ENCODE measurements at places on chromosomes 2 and 18. TPM values are rescaled to one million over a fixed set of nuclear protein-coding genes. Genes with fewer than 3 reads are reported as not detected.

DNA sequence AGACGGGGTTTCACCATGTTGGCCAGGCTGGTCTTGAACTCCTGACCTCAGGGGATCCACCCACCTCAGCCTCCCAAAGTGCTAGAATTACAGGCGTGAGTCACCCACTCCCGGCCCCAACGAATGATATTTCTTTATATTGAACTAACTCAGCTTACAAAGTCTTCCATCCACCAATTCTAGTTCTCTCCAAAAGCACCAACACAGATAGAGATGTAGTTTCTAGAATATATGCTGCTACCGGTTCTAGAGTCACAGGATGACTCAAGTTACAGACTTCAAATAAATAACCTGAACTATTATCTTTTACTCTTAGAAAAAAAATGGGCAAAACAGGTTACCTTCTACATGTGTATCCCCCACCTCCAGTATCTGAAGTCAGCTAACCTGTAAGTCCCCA lies 9.2 kb downstream of the ACAA2 start:
- DNase-seq: no peak

RAB27B gene
- total RNA-seq: 0.10 TPM

DNA sequence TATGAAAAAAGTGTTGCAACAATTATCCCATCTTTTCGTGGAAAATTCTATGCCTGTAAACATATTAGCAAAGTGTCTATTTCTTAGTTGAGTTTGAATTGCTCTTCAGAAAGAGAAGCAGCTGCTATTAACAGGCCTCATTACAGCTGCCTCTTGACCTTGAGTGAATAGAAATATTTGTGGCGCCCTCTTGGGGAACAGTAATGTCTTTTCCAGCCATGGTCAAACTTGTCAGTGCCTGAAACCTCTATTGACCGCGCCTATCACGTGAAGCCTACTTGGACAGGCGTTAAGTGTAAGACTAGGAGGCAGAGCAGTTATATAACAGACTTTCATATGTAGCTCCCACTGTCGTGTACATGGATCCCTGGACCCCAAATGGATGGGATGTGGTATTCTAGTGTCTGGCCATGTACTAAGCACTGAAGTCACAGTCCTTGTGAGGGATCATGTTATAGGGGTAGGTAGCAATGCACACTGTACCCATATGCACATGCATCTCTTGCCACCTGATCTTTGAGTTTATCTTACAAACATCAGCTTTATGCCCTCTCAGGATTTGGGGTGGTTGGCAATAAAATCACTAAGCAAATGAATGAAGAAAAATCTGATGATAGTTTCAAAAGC lies 245.0 kb downstream of the PTGR3 start:
- no peak for DNase-seq

DNA sequence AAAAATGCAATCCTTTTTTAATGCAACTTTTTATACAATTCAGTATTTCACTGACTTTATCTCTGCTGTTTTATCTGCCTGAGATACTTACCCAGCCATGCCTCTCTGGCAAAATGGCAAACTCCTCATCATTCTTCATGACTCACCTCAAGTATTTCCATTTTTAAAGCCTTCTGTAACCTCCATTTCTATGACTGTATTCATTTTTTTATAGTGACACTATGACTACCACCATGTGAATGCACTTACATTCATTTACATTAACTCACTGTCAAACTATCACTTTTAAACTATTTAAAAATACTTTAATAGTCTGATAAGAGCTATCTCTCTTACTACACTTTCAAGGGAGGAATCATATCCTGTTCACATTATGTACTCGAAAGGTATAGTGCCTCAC lies 99.4 kb upstream of the SCN7A start:
- DNase-seq: no peak

DNA sequence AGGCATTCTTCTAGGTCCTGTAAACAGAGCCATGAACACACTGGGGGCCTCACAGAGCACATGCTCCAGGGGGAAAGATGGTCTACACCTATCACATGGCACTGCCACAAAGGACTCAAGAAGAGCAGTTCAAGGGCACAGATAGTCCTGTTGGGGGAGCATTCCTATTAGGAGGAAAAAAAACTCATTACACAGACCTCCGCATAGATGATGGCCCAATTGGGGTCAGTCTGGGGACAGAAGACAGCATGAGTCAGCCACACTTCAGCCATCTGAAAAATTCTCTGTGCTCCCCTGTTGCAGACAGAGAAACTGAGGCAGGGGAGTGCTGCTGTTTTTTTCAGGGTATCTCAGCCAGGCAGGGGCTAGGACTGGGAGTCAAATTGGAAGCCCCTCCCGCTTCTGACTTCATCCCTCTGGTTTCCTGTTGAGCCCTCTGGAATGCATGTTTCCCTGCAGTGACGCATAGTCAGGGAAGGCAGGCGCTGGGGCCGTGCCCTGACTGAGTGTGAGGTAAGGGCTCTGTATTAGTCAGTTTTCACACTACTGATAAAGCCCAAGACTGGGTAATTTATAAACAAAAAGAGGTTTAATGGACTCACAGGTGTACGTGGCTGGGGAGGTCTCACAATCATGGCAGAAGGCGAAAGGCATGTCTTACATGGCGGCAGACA lies 67.9 kb downstream of the RHOB start:
- no peak for DNase-seq

GRCh38 chr2:275466-275865 lies 10.7 kb downstream of the ACP1 start:
- no peak for DNase-seq

GRCh38 chr2:128640845-128641360 lies 322.2 kb upstream of the HS6ST1 start:
- no peak for DNase-seq

DNA sequence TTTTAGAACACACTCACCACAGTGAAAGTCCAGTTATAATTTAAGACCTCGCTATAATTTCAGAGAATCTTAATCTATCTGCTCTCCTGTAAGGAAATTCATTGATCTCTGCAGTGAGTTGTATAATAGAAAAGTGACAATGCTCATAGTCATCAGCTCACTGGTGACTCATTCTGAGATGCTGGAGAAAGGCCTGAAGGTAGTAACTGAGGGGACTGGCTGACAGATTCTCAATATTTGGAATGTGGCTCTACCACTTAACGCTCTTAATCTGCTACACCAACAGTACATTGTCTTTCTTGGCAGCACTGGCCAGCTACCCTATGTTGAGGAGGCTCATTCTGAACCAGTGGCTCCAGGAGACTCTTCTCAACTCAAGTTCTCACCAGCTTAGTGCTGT lies 246.1 kb downstream of the RPRM start:
- no peak for DNase-seq

TEKT4 gene
- 0.27 TPM for total RNA-seq

ELOA2 gene
- total RNA-seq: not detected

TNFRSF11A gene
- total RNA-seq: 22.9 TPM

DNA sequence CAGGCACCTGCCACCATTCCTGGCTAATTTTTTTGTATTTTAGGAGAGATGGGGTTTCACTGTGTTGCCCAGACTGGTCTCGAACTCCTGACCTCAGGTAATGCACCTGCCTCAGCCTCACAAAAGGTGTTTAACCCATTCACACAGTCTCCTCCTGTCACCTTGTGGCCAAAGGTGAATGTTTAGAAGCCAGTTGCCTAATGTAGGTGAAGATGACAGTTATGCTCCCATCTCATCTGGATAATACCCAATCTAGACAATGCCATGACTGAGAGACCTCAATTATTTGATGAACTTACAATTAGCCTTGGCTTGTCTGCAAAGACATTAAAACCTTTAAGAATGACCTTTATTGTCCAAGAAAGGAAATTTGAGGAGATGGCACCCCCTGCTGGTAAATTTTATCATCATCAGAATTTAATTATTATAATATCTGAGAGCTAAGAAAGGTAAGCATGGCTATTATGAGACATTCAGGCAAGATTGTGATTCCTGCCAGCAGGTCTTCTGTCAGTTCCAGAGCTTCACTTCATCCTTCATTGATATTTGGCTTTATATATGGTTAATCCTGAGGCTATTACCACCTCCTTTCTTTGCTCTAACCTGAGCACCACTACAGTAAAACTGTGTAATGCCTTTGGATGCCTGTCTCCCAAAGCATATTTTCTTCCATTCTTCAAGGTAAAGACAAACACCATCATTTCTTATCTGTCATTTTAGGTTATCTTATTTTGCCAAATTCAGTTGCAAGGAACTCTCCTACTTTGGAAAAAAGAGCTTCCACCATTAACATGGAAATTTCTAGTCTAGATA lies 117.6 kb downstream of the FAM124B start:
- DNase-seq: no peak

DNA sequence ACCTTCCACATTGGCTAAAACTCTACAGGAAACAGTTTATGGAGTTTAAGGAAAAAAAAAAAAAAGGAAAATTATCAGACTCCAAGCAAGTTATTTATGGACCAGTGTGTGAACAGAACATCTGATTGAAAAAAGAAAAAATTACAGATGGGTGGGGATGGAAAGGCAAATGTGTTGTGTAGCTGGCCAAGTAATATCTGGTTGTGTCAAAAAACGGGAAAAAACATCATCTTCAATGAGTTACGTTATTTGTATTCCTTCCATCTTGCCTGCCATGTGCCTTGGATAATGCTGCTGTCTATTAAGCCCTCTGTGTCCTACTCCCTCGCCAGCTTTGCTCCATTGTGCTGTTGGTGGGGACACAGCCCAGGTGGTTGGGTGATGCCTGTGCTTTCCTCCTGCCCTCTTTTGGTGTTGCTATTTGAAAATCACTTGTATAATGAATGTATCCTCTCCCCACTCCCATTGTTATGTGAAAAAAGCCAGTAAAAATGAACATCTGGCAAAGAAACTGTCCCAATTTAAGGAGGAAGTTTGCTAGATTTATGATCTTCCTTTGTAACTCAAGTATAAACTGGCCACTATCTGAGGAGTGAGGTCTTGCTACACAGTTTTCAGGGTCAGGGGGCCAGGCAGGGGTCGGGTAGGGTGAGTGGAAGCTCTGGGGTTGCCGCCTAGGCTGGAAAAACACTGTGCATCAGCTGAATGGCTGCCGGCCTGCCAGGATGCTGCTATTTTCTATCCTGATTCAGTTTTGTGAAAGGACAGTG lies 155.9 kb downstream of the FMNL2 start:
- DNase-seq: no peak

DNA sequence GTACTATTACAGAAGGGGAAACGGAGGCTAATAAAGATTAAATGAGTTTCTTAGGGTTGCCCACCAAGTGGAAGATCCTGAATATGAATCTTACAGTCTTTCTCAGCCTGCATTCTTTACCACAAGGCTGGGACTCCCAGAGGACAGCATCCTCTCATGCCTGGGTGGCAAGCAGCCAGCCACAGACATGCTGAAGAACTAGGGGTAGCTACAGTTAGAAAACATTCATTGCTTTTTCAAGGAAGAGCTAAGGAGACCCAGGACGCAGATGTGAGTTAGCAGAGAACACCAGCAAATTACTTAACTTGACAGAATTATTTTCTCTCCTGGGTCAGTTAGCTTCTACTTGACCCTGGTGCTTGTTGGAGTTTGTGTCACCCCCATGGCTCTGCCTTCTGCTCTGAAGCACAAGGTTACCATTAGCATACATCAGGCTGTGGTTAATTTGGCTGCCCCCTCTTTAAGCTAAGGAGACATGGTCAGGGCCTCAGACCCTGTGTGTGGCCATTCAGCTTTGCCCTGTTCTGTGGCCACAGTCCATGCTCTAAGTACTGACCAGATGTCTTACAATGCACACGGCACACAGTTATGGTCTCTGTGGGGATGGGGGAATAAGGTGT lies 132.3 kb upstream of the TNP1 start:
- no peak for DNase-seq

SERPINB11 gene
- not detected for total RNA-seq

DNA sequence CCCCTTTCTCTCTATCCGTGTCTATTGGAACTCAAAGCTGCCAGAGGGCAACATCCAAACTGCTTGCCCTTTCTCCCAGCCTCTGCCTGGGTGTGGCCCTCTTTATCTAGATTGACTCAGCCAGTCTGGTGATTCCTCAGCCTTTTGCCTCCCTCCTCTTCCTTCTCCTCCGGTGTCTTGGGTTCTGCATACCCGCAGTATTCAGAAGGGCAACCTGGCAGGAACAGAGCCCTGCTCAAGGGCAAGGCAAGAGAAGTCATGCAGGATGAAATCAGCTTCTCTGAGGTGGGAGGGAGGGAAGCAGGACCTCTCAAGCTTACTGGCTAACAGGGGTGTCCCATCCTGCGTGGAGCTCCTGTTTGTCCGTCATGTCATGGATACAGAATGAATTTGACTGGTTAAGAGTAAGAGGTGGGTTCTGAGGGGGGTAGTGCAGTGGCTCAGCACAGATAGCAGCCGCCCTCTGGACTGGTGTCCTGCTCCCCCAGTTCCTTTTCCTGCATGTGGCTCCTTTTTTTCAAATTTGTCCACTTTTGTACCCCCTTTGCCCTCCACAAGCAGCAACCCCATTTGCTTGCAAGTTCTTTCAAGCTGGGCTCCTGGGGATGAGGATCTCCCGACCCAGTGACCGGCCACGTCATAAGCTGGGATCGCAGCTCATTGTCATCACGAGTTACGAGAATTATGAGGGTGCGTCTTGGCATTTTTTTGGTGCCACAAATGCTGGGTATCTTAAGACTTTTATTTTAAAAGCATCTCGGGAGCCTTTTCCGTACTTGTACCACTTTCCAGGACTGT lies 154.1 kb downstream of the FHOD3 start:
- DNase-seq: no peak

GRCh38 chr2:74037379-74037860 lies 52.7 kb downstream of the TET3 start:
- DNase-seq: no peak

- DNase-seq: no peak
Observed at GRCh38 chr2:223051693-223052289, at the start of gene KCNE4. Gene KCNE4, plus strand, starts transcription at chr2:223052190. Its CDS starts 641 bp downstream, at chr2:223052831.

DNA sequence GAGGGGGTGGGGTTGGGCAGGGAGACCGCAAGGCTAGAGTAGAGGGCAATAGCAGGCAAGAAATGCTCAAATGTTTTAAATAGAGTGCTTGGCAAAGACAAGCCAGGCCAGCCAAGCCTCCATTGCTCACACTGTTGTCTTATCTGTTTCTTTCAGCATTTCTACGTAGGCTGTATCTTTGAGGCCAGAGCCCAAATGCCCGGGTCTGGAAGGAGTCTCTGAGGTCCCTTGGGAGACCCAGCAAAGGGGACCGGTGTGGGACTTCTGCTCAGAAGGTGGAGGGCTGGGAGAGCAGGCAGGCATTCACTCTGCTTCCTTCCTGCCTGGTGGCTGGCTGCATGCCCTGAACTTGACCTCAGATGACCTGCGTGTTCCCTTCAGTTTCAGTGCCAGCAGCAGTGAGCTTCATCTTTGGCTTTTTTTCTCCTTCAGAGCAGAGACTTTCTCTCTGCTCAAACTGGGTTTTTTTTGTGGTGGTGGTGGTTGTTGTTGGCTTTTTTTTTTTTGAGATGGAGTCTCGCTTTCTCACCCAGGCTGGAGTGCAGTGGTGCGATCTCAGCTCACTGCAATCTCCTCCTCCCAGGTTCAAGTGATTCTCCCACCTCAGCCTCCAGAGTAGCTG lies 13.7 kb upstream of the TET3 start:
- DNase-seq: peak; percentile 32

NXPH2 gene
- total RNA-seq: not detected
